H54 (cell line): ENCODE measurements at places on chromosomes 6 and 20.

DNA sequence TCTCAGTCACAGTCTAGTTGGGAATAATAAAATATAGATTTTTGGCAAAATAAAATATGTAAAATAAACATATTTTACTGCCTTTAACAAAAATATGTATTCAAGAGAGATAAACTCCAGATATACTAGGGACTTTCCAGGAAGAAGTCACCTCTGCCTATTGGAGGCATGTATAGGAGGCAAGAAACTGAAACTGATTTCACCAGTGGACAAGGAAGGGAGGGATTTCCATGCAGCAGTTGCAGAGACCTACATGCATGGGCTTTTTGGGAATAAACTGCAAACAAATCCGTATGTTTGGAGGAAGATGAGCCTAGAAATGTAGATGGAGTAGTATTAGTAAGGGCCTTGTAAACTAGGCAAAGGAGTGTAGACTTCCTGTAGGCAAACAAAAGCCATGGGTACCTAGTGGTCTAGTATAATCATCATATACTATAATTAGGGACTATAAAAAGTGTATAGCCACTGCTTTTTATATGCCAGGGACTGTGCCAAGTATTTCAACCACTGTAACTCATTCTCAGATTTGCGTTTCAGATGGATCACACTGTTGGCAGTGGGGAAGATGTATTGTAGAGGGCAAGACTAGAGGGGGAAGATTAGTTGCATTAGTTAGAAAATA lies 38.9 kb downstream of the CD109 start:
- no peak for DNase-seq

DNA sequence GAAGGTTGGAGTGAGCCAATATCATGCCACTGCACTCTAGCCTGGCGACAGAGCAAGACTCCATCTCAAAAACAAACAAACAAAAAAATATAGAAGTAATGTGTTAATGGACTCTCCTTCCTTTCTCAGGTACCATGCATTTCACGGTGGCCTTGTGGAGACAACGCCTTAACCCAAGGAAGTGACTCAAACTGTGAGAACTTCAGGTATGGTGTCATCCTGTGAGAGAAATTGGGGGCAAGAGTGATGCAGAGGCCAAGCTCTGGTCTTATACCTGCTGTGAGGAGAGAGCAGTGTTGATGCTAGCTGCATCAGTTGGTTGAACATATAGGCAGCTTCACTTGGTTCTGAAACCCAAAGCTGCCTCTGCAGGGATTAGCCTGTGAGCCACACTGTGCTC lies 6.2 kb downstream of the ITCH start:
- no peak for DNase-seq

- no peak for DNase-seq
Measured at GRCh38 chr6:14575961-14576360, 458.4 kb downstream of the CD83 start.

- DNase-seq: no peak
Measured at GRCh38 chr6:99548706-99549105, 19.8 kb downstream of the CCNC start.

DNA sequence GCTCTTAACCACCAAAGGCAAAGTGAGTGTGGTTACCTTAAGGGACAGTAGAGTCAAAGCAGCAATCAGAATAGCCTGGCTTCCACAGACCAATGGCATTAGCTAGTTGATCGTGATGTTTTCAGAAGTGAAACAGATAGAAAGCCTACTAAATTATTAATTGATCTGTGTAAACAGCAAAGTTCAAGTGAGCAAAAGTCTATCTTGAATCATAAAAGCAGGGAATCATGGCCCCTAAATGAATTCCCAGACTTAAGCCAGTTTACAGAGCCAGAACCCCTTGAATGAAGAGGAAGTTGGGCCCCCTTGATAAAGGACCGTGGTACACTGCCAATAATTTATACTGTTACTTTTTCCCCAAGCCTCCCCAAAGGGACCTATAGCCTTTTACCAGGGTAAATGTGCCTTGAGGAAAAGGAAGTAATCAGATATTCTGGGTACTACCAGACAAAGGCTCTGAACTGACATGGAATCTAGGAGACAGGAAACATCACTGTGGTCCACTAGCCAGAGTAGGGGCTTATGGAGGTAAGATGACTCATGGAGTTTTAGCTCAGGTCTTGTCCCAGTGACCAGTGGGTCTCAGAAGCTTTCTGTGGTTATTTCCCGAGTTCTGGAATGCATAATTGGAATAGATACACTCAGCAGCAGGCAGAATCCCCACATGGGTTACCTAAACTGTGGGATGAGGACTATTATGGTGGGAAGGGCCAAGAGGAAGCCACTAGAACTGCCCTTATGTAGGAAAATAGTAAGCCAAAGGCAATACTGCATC lies 317.5 kb downstream of the CD83 start:
- DNase-seq: no peak

GRCh38 chr6:14216946-14217684 lies 99.5 kb downstream of the CD83 start:
- DNase-seq: no peak

GRCh38 chr6:33759887-33760629 lies 13.4 kb upstream of the IP6K3 start:
- no peak for DNase-seq

GRCh38 chr6:149060985-149061760 lies 256.3 kb upstream of the TAB2 start:
- no peak for DNase-seq
